Tibial nerve (tissue), 4 donors: ENCODE measurements at places on chromosomes 2 and 18. TPM values are rescaled to one million over a fixed set of nuclear protein-coding genes. Genes with fewer than 3 reads are reported as not detected.

GRCh38 chr2:58032764-58033080, 13.9 kb upstream of the VRK2 start:
- H3K27ac ChIP-seq: no peak overlapping the region
- no peak for DNase-seq
- no peaks in the 10 kb centered on the region for H3K4me1 ChIP-seq
- no peaks in the 10 kb centered on the region for H3K27me3 ChIP-seq
- no peak overlapping the region for H3K4me3 ChIP-seq

DSC2 gene
- 3.3 TPM for total RNA-seq

ZC3H6 gene
- 12.0 TPM for total RNA-seq

- no peaks in the 10 kb centered on the region for H3K27me3 ChIP-seq
- H3K27ac ChIP-seq: no peak overlapping the region
Measured at GRCh38 chr2:231810905-231811304, 24.7 kb downstream of the COPS7B start.

DNA sequence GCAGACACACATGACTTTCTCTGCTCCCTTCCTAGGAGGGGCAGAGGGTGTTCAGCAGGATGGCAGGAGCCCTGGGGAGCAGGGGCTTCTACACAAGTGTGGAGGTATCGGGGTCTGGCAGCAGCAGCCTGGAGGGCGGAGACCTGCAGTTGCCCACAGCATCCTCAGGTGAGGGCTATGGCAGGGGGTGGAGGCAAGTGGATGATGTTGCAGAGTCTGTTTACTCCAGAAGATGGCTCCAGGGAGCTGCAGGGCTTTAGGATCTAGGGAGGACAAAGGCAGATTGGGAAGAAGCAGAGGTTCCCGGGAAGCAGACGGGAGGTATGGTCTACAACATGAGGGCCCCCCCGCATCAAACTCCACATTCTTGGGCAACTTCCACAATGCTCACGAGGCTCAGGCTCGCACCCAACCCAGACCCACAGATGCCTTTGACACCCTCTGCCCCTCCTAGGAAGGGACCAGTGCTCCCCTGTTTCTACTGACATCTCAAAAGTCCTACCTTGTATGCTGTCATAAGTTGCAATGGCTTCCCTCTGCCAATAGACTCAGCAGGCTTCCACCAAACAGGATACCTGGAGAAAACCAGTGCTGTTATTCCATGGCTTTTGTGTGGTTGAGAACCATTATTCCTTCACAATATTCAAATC, 12.0 kb upstream of the ATP6V1C2 start:
- no peaks in the 10 kb centered on the region for H3K4me1 ChIP-seq
- no peak overlapping the region for H3K27ac ChIP-seq
- DNase-seq: no peak
- no peaks in the 10 kb centered on the region for H3K36me3 ChIP-seq

LCLAT1 gene
- total RNA-seq: 15.9 TPM

DNA sequence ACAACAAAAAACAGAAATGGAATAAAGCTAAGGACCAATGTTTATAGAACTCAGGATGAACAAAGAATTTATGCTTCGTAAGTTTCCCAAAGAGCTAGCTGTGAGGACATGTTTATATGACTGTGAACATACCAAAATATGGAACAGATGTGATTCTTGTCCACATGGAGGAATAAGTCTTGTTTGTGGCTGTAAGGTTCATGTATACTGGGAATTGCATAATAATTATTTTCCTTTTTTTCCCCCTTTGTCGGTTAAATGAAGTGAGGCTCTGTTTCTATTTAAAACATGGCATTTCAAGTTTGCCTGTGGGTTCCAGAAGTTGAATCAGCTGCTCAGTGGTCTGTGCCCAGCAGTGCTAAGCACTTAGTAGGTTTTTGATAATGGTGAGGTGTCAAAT, 108.1 kb downstream of the FHOD3 start:
- no peaks in the 10 kb centered on the region for H3K27me3 ChIP-seq
- DNase-seq: no peak
- no peak overlapping the region for H3K27ac ChIP-seq
- H3K36me3 ChIP-seq: no peaks in the 10 kb centered on the region

- H3K4me1 ChIP-seq: no peaks in the 10 kb centered on the region
- DNase-seq: no peak
- H3K27me3 ChIP-seq: no peaks in the 10 kb centered on the region
- no peak overlapping the region for H3K27ac ChIP-seq
- H3K36me3 ChIP-seq: no peaks in the 10 kb centered on the region
- H3K4me3 ChIP-seq: no peak overlapping the region
Measured at GRCh38 chr2:33485051-33485450, 8.6 kb downstream of the RASGRP3 start.

GRCh38 chr2:37610638-37611289, 60.7 kb downstream of the CDC42EP3 start:
- no peaks in the 10 kb centered on the region for H3K4me1 ChIP-seq
- peak overlapping the region; percentile 54 for H3K27ac ChIP-seq
- no peaks in the 10 kb centered on the region for H3K36me3 ChIP-seq
- no peak for DNase-seq
- H3K4me3 ChIP-seq: no peak overlapping the region

DNA sequence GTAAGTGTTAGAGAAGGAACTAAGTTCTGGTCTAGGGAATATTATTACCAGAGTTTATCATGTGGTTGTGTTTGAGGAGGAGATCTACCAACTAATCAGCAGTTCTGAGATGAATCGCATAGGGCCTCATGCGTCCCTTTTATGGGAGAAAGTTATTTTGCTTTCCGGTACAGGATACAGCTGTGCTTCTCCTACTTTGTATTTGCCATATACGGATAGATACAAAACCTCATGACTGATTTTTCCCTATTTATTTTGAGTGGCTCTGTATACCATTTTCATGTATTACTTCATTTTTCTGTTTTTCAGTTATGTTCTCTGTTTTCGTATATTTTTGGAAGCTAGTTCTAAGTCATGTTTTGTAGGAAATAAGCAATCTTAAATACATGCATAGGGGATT, 66.8 kb downstream of the ACSL3 start:
- H3K36me3 ChIP-seq: no peaks in the 10 kb centered on the region
- H3K4me3 ChIP-seq: no peak overlapping the region
- no peak overlapping the region for H3K27ac ChIP-seq
- H3K27me3 ChIP-seq: no peaks in the 10 kb centered on the region
- no peaks in the 10 kb centered on the region for H3K4me1 ChIP-seq

DNA sequence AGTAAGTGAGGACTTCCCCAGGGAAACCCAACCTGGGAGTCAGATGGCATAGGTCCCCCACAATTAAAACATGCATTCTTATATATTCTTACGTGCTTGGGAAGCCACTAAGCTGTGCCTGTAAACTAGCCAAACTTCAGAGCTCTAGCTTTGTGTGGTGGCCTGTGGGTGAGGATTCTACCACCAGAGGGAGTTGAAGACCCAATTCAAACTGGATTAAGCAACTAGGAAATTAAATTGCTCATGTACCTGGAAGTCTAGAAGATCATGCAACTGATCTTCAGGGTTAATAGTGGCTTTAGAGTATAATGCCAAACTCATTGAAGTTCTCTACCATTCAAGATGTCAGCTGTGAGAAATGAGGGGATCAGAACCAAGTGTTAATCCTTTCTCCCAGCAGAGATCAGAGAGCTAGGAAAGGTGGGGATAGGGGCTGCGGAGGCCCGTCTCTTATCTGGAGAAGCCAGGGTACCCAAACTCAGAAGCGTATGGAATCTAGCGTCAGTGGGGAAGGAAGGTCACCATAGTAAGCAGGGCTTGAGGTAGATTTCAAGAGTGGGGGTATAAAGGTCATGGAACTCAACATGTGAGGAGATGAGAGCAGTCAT, 53.2 kb upstream of the CCDC85A start:
- no peaks in the 10 kb centered on the region for H3K27me3 ChIP-seq
- no peaks in the 10 kb centered on the region for H3K4me1 ChIP-seq

HJURP gene
- total RNA-seq: not detected

GRCh38 chr2:127106457-127106990, 430 bp downstream of the BIN1 start:
- DNase-seq: no peak
- H3K4me1 ChIP-seq: no peaks in the 10 kb centered on the region
- no peaks in the 10 kb centered on the region for H3K36me3 ChIP-seq
- no peaks in the 10 kb centered on the region for H3K27me3 ChIP-seq

- H3K4me1 ChIP-seq: no peaks in the 10 kb centered on the region
- no peaks in the 10 kb centered on the region for H3K27me3 ChIP-seq
- DNase-seq: no peak
Measured at GRCh38 chr2:177682006-177682405, 289.4 kb downstream of the AGPS start.

DNA sequence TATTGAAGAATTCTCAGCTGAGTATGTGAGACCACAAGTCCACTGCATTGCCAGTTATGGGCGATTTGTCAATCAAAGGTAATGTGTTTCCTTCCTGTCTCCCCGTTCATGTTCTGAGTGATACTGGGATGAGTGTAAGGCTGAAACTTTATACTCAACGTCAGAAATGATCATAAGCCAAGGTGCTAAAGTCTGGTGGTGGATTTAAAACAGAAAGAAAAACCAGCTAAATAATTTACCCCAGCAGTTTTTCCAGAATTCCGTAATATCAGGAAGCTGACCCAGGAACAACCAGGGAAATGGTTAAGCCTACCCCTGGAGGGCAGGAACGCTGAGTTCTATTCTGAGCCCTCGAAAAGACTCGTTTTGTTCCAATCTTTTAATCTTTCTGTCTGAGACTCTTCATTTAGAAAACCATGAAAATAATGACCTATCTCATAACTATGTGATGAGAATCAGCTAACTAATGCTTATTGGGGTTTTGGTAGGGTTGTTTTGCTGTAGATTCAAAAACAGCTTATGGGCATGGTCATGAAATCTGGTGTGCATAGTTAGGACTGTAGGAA, 149.6 kb downstream of the LAMA3 start:
- no peaks in the 10 kb centered on the region for H3K27me3 ChIP-seq
- DNase-seq: no peak
- H3K4me3 ChIP-seq: no peak overlapping the region
- H3K27ac ChIP-seq: no peak overlapping the region
- H3K4me1 ChIP-seq: peaks cover 15% of the 10 kb centered on the region

DNA sequence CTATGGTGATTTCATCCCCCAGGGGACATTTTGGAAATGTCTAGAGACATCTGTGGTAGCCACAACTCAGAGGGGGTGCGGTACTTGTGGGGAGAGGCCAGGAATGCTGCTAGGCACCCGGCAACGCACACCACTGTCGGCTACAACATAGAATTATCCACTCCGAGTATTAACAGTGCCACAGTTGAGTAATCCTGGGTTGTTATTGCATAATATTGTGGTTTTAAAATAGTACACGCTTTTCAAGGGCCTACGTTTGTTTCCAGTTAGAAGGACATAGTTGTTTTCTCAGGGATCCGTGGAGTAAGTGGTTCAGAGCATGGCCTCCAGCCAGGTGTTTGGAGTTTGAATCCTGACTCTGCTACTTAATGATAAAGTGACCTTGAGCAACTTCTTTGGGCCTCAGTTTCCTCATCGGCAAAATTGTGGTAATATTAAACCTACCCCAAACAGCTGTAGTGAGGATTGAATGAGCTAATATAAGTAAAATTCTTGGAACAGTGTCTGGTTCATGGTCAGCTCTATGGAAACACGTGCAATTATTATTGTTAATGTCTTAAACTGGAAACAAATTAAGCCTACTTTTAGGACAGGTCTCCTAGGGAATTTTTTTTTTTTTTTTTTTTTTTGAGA, 24.5 kb downstream of the CYP27A1 start:
- peaks cover 41% of the 10 kb centered on the region for H3K4me1 ChIP-seq
- peaks cover 7% of the 10 kb centered on the region for H3K36me3 ChIP-seq
- H3K27me3 ChIP-seq: no peaks in the 10 kb centered on the region
- H3K4me3 ChIP-seq: no peak overlapping the region

CNDP1 gene
- total RNA-seq: not detected

MAPK4 gene
- 10.8 TPM for total RNA-seq

DNA sequence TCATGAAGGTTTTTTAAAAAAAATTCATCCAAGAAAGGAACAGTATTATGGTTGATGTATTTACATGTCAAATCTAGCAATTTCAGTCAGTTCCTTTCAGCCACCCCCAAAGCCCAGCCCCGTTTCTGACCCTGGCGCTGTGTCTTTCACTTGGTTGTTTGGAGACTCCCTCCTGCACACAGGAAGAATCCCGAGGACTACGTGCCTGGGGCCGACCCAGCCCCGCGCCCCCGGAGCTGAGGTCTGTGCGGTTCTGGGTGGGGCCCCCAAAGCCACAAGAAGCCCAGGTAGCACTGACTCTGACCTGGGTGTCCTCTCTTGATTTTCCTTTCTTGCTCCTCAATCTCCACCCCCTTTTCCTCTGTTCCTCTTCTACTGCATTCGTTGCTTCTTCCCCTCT, 49.1 kb downstream of the TRAPPC12 start:
- H3K27ac ChIP-seq: no peak overlapping the region
- H3K36me3 ChIP-seq: peaks cover 4% of the 10 kb centered on the region
- no peak overlapping the region for H3K4me3 ChIP-seq
- peaks cover 7% of the 10 kb centered on the region for H3K4me1 ChIP-seq
- H3K27me3 ChIP-seq: no peaks in the 10 kb centered on the region
- no peak for DNase-seq

SOX11 gene
- total RNA-seq: not detected
